ENCODE measurements at places on chromosomes 2 and 18. TPM values are rescaled to one million over a fixed set of nuclear protein-coding genes. Genes with fewer than 3 reads are reported as not detected.

Gene HMSD
- not detected for total RNA-seq

Gene COA5
- total RNA-seq, result 20.7 TPM

Gene ACADL
- total RNA-seq, result not detected

Gene SERPINB5
- 0.08 TPM for total RNA-seq

Gene SP9
- total RNA-seq, result 3.2 TPM

Gene VWA3B
- total RNA-seq, result 0.26 TPM

Gene GTF2A1L
- not detected for total RNA-seq

Gene BOLL
- total RNA-seq, result not detected

Gene ANKRD53
- total RNA-seq, result 0.11 TPM

Gene TBR1
- 0.05 TPM for total RNA-seq

Gene ZNF2
- total RNA-seq, result 3.0 TPM

Gene DSG3
- total RNA-seq, result 0.01 TPM

Gene FAM110C
- total RNA-seq, result 0.09 TPM

Gene COX7A2L
- total RNA-seq, result 154 TPM

Gene KCNJ3
- not detected for total RNA-seq

Measured in A549 treated with CORT108297 at 1 μM for 4 hours (cell line).